ENCODE measurements at places on chromosomes 11 and 22.

GRCh38 chr22:35638001-35638400, 10.2 kb upstream of the APOL6 start:
- no peak for DNase-seq

DNA sequence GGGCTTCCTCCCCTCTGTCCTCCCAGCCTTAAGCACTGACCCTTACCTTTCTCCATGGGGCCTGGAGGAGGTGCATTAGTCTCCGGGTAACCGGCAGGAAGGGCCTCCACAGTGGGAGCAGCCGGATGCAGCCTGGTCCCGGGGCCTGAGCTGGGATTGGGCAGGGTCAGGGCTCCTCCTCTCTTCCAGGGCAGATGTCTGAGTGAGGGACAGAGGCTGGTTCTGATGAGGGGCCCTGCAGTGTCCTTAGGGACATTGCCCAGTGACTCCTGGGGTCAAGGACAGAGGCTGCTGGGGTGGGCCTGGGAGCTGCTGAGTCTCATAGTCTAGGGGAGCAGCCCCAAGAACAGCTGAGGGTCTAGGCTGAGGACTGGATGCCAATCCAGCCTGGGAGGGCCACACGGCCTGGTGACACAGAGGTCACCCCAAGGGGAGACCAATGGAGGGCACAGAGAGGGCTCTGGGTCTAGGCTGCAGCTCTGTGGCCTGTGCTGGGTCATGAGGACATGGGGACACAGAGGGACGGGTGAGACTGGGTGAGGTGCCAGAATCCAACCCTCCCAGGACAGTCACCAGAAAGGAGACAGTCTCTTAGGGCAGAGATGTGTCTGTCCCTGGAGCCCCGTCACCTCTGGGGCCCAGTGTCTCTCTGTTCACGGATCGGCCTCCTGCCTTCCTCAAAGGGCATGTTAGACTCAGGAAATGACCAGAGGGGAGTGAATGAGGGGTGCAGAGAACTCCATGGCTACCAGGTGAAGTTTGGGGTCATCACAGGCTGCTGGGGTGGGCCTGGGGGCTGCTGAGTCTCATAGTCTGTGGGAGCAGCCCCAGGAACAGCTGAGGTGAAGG, 6.5 kb downstream of the IGLL5 start:
- DNase-seq, result no peak

GRCh38 chr22:49291169-49291568, 536.5 kb downstream of the BRD1 start:
- DNase-seq, result no peak

DNA sequence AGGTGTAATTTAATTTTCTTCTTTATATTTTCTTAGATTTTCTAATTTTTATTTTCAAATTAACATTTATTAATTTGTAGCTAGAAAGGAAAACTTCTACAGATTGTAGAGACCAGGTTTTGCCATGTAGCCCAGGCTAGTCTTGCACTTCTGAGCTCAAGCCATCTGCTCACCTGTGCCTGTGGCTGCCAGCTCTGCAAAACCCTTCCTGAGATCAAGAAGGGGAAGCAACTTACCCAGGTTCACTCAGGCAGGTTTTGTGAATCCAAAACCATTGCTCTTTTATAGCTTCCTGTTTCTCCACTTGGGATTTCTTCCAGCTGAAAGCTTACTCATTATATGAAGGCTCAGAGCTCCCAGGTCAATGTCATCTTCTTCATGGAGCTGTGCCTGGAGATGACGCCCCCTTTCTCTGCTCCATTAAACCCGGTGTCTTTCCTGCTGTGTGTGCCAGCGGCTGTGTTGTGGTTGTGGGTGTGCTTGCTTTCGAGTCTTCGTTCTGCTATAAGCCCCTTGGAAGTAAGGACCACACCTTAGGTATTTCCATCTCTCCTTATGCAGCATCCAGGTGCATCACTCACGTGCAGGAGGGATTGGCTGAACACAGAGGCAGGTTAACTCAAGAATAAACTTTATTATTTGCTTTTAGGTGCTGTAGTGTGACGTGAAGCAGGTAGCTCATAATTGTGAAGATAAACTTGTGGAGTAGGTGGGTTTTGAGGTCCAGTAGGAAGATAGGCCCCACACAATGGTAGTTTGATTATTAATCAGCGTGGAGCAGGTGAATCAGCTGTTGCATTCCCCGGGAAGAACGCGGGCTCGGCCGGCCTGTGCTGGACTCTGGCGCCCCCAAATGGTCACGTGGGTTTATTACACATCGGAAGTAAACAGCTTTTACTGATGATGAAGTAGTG, 42.2 kb upstream of the INCENP start:
- peak; percentile 81 for DNase-seq

- DNase-seq, result no peak
Observed at GRCh38 chr22:47091246-47091651, 328.8 kb downstream of the TBC1D22A start.

- DNase-seq, result no peak
Observed at GRCh38 chr11:44576656-44577055, 11.2 kb downstream of the CD82 start.

GRCh38 chr22:39991159-39991860, 3.4 kb upstream of the FAM83F start:
- no peak for DNase-seq

DNA sequence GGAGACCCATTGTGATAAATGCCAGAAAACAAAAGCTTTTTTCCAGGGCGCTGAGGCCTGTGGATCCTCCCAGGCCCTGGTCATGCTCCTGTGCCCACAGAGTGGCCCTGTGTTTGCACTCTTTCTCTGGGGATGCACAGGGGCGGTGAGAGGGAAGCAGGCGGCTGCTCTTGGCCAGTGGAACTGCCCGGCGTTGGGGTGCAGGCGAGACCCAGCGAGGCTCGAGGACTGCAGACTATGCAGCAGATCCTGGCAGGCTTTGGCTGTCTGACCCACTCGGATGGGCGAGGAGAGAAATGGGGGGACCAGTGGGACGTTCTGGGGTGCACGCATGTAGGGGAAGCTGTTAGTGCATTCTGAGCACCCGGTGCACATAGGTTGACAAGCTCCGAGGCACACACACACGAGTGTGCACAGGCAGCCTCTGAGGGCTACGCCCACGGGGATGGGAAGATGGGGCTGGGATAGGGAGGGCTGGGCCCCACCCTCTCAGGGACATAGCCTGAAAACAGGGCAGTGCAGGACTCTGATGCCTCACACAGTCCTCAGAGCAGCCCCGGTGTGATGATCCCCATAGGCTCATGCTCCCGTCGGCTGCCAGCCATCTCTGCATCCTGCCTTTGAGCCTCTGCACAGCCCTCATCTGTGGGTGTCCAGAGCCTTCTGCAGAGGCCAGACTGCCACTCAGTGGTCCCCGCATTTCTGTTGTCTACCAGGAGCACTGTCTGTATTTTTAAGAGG, 1233.5 kb downstream of the BRD1 start:
- no peak for DNase-seq

DNA sequence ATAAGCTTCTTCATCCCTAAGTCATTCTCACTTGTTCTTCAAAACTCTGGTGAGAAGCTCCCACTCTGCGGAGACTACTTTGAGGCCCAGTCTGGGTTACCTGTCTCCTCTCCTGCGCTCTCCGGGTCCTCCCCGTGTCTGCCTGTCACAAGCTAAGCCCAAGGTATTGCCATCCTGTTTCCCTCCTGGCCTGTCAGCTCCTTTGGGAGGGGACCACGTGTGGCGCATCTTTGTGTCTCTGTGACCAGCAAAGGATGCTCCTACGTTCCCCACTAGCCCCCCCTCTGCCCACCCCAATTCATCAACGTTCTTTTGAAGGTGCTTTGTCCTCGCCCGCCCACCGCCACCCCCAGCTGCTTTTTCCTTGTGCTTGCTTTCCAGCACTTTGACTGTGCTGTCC, 31.8 kb upstream of the FBLN1 start:
- DNase-seq, result no peak

- DNase-seq, result no peak
Observed at GRCh38 chr11:122156940-122157382, 40.9 kb upstream of the BLID start.

GRCh38 chr11:45180848-45181192, 34.4 kb downstream of the PRDM11 start:
- peak; percentile 49 for DNase-seq

DNA sequence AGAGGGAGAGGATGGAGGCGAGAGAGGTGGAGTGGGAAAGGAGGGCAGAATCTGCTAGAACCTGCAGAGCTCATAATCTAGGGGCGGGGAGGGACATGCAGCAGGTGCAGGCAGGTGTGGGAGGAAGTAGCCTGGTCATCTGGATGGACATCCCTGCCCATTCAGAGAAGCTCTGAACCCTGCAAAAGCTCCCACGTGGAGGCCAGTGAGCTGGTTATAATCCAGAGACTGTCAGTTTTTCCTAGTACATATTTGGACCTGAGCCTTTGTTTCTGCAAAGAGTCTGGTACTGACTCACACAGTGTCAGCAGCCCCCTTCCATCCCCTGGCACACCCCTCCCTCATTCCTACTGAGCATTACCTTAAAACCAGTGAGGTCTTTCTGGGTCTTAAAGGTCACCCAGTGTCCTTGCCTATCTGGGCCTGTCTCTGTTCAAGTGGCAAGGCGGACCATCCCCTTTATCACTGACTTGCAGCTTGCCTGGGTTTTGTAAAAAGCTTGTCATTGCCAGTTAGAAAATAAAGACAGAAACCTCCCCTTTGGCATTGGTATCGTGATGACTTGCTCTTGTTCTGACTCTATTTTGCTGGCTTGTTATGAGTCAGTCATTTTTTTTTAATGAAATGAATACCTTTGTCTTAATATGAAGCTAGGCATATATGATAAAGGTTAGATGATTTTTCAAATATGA, 26.1 kb downstream of the PTPRJ start:
- no peak for DNase-seq

DNA sequence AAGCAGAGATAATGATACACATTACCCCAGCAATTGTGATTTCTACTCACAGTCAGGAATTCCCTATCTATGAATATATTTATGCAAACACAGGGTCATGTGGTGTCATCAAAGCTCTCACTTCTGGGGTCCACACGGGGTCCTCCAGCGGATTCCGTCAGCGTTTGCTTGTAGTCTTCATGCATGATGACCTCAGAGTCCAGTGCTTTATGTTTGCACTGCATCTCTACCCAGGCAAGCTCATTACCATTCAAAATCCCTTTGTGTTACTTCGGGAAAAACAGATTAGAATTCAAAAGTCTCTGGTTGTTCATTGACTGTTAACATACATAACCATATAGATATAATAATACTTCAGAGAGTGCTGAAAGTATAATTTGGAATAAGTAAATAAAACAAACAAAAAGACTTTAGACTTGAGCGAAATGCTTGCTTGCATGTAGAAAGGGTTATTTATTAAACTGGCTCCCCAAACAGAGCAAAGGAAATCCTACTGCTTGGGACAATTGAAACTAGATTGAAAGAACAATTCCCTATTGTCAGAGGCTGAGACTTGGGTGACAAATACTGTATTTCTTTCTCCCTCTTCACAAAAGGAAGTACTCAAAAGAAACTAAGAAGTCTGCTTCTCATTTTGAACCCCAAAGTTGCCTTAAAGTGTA, 423.1 kb downstream of the ETS1 start:
- DNase-seq, result no peak

DNA sequence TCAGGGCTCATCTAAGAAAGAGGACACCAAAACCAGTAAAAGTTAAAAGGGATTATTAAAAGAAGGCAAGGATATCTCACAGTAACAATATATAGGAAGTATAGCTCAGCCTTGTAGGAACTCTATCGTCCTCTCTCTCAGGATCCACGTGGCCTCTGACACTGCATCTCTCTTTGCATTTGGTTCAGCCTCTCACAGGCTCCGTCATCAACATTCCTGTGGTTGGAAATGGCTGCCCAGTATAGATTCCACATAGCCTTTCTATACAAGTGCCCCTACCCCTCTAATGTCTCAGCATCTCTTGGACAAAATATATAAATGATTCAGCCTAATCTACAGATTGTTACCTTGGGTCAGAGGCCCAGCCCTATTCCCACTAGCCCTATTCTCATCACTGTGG, 101.3 kb upstream of the DBX1 start:
- no peak for DNase-seq

DNA sequence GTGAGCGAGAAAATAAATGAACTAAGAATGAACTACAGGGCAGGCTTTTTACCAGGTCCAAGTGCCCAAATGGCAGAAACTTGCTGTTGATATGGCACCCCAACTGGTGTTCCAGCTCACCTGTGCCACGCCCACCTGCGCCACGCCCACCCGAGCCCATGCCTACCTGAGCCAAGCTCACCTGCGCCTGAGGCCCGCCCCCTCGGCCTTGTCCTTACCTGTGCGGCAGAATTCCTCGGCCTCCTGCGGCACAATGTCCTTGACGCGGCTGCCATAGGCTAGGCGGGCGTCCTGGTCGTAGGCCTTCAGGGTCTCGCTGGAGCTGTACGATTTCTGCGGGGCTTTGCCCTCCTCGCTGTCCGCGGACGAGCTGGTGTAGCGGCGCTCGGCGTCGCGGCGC, 371.3 kb downstream of the TENM4 start:
- no peak for DNase-seq

- no peak for DNase-seq
Observed at GRCh38 chr11:74276581-74276980, 34.9 kb downstream of the P4HA3 start.

DNA sequence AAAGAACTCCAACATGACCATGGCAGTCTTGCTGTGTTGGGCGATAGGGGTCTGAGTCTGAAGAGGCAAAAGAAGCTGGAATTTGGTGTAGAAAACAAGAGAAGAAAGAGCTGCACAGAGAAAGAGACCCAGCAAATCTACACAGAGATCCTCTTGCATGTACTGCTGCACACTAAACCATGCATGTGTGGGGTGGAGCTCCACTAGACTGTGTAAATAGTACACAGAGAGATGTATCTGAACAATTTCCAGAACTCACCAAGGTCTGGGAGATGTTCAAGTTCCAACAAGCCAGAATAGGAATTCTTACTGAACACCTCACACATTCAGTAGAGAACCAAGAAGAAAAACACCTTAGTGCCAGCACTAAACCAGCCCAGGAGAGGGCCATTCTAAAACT, 42.3 kb downstream of the CSF2RB start:
- no peak for DNase-seq

- DNase-seq, result peak; percentile 84
Observed at GRCh38 chr22:17501679-17502285, 61.5 kb upstream of the SLC25A18 start.

GRCh38 chr11:74232311-74232950, 61.3 kb downstream of the PPME1 start:
- DNase-seq, result no peak

DNA sequence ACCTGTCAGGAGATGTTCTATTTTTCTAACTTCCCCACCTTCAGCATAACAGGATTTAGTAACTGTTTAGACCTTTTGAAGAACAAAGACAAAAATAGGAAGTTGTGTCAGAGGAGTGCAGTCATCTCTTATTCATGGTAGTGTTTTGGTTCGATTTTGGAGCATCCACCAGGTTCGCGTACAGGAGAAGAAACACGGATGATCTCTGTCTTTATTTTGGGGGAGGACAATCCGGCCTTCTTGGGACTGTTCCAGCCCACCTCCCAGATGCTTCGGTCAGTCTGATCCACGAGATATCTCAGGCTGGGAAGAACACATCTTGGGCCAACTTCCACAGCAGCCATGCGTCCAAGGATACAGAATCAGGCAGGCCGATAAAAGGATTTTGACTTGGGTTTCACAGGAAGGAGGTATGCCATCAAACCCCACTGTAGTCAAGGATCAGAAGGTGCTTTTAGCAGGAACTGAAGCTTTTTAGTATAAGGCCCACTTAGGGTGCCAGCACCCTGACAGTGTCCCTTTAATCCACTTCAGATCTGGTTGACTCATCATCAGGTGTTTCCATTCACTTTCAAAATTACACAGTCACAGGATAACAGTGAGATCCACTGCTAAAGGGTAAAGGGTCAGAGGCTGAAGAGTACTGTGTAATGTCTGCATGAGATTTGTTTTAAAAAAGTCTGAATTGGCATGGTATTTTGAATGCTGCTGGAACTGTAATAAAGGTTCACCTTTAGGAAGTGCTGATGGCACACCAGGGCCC, 16.5 kb downstream of the PATZ1 start:
- DNase-seq, result no peak
